GM12892 (cell line): ENCODE measurements at places on chromosomes 12 and 14.
A peak's percentile ranks its signal among the peaks of the same experiment; 100 is the strongest.

- no peak for DNase-seq
These were observed 62.7 kb upstream of the KCNH3 start for GRCh38 chr12:49476091-49476490.

- peak; percentile 38 for DNase-seq
These were observed 774 bp upstream of the MANSC4 start for GRCh38 chr12:27780612-27781408.

DNA sequence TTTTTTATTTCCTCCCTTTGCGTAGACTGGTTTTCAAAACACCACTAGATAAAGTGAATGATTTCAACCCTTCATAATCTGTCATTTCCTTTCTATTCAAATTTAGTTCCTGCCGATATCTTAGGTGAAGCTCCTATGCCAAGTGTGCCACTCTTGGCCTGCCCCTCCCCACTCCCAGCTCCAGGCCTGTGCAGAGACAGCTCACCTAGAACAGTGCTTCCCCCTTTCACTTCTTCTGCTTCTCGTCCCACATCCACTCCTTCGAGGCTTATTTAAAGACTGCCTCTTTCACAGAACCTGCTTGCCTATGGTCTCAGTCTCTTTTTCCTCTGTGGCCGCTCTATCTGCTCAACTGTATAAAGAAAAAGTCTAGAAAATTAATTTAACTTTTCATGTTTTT, 473.8 kb downstream of the RAD51B start:
- DNase-seq: no peak

- DNase-seq: no peak
These were observed 126.5 kb downstream of the NCOR2 start for GRCh38 chr12:124440841-124441381.

GRCh38 chr12:122227341-122227740, 1.5 kb upstream of the DIABLO start:
- no peak for DNase-seq

GRCh38 chr12:29519585-29520182, 22.2 kb upstream of the OVCH1 start:
- DNase-seq: no peak

DNA sequence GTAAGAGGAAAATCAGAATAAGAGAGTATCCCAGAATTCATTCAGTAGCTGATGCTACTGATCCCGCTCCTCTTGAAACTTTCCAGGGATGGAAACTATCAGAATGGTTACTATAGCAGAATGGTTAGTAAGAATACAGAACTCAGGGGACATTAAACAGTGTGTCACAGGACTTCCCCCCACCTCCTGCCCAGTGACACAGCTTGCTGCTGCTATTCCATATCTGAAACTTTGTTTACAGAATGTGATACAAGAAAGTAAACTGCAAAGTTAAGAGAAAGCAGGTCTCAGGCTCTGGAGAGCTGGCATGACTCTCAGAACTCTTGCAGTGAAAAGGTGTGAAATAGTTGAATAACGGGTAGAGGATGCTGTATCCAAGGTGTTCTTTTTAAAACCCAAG, 3.4 kb downstream of the SPX start:
- no peak for DNase-seq

GRCh38 chr14:88270776-88271175, 52.3 kb downstream of the KCNK10 start:
- DNase-seq: no peak

- no peak for DNase-seq
These were observed 7.3 kb downstream of the GPR68 start for GRCh38 chr14:91237219-91237618.

GRCh38 chr12:123794027-123794426, 31.9 kb downstream of the DNAH10 start:
- no peak for DNase-seq

DNA sequence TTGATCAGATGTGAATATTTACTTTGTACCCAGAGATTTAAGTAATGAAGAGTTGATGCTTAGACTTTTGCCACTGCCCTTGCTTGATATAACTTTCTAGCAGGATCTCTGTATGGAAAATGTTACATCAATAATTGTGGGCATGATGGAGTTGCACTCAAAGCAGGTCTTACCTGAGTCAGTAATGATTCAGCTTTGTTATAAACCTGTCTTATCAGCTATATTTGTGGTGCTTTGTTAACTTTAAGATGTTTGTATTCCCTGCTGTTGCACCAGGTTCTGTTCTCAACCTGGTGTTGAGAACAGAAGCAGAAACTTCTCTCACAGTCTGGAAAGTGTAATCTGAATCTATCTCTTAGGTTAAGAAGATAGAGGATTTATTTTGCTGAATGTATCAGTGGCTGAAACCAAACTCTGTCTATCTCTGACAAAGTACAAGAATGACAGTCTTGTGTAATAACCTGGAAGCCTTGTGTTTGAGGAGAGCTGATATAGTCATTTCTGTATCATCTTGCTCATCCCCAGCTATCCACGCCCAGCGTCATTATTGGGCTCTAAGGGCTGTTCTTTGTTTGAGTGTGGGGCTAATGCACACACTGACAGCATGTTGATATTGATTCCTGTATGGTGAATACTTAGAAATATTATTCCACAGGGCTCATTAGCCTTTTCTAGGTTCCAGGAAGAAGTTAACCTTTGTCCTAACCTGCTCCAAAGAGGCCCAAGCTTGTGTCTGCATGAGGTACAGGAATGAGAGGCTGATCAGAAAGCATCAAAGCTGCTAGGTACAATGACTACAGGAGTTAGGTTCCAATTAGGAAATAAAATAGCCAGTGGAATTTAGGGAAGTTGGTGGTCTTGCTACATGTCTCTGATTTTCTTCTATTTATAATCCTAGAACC, 3.6 kb downstream of the AKAP6 start:
- DNase-seq: no peak

DNA sequence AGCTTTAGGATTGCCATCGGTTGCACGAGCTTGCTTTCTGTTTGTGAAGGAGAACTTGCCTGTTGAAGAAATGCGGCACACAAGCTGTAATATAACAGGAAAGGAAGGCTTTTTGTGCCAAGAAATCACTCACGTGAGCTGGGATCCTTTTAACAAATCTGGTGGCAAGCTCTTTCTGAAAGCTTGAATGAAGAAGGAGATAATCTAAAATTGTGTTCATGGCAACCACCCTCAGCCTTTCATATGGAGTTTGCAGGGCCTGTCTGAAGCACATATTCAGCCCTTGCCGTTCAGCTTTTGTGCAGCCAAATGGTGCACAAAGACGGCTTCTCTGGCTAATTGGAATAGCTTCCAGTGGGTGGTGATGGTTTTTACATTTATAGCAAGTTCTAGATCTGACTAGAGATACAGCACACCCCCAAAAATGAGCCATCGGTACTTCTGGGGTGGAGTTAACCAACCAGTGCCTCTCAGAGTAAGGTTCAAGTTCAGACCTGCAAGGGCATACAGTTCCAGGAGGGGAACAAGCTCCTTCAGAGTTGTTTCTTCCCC, 107.4 kb downstream of the AEBP2 start:
- no peak for DNase-seq

DNA sequence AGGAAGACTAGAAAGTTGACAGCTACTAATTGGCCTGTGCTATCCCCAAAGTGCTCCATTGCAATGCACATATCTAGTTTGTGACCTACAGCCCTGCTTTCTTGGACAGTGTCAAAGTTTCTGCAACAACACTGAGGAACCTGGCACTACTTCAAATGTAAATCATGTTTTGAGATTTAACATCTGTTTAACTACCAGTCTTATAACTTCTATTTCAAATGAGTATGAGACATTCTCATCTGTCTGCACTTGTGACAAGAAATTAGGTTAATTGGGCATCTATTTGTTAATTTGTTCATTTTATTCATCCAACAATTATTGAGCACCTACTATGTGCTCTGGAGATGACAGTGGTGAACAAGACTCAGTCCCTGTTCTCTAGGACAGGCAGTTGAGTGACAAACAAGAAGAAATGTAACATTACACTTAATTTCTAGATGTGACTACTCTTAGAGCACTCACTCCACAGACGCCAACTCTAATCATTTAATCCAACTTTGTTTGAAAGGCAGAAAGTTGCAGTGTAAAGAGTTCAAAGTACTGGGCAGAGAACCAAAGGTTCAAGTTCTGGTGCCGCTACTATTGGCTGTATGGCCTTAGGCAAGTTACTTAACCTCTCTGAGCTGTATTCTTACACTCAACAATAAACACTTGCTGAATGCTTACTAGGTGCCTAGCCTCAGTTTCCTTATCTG, 74.8 kb downstream of the HECTD4 start:
- no peak for DNase-seq

GRCh38 chr12:109779382-109779781, 53.8 kb downstream of the TRPV4 start:
- DNase-seq: no peak
